ENCODE measurements at places on chromosomes 6 and 20.

GRCh38 chr6:22801831-22802230, 232.5 kb downstream of the HDGFL1 start:
- DNase-seq = no peak

DNA sequence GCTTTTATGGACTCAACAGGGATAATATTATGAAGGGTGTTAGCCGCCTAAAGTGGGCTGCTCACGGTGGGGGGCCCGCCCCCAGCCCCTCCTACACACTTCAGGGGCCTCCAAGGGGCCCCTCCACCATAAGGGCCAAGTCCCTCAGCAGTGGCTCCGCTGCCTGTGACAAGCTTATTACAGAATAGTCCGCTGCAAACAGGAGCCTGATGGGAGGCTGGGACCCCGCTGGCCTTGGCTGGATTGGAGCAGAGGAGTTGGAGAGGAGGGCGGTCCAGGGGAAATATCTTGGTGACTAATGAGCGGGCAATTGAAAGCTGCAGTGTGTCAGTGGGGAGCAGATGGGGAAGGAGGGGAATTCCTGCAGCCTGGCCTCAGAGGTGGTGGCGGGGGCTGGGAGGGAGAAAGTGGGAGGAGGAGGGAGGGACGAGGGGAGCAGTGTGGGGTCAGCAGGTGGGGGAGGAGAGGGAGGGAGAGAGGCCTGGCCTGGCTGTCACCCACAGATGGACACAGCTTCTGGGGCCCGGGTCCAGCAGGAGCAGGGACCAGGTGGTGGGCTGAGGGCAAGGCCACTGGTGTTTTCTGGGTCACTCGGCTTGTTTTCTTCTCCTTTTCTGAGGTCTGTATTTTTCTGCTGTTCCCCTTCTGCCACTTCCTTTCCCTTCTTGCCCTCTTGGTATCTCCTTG, 57.6 kb upstream of the FOXP4 start:
- peak; percentile 61 for DNase-seq

DNA sequence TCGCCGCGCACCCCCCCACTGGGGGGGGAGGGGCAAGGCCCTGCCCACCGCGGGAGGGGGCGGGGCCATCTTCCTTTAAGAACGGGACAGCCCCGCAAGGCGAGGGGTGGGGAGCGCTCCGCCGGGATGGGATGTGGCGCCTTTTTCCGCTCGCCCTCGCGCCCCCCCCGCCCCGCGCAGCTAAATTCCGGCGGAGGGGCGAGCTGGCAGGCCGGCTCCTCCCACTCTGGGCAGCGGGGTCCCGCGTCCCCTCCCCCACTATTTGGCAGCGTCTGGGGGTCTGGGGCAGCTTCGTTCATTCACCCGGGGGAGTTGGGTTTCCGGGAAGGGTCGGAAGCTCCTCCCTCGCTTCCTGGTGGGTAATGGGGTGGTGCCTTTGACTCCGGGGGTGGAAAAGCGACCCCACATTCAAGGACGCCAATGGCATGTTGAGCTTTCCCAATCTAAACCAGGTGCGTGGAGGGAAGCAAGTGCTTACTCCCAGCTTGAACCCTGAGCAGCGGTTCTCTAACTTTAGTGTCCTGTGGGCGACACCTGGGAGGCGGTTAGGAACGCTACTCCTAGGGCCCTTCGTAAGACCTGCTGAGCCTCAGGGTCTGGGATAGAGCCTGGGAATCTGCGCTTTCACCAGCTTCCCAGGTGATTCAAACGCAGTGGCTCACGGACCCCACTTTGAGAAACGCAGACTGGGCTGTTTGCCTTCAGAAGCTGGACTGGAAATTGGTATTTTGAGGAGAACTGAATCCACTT, 927 bp downstream of the ASXL1 start:
- DNase-seq = no peak

DNA sequence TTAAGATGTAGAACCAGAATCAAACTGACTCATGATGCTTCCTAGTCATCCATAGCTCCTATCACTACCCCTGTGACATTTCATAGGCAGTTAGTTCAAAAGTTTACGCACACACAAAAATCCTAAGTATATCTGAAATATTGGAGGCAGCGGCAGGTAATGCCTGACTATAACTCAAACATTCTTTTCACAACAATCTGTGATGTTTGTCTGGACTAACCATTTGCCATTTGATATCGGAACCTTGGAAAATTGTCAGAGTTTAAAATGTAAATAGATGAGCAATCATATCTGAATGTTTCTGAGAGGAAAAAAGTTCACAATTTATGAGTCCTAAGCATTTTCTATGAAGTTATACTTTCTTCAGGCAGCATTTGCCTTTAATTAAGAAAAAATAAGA, 1078.2 kb downstream of the EPHA7 start:
- DNase-seq = no peak

GRCh38 chr20:49549801-49550551, 18.0 kb downstream of the PTGIS start:
- DNase-seq = no peak

GRCh38 chr6:11346516-11346915, 114.0 kb upstream of the NEDD9 start:
- DNase-seq = no peak

GRCh38 chr20:44649126-44649525, 2.4 kb downstream of the ADA start:
- no peak for DNase-seq

DNA sequence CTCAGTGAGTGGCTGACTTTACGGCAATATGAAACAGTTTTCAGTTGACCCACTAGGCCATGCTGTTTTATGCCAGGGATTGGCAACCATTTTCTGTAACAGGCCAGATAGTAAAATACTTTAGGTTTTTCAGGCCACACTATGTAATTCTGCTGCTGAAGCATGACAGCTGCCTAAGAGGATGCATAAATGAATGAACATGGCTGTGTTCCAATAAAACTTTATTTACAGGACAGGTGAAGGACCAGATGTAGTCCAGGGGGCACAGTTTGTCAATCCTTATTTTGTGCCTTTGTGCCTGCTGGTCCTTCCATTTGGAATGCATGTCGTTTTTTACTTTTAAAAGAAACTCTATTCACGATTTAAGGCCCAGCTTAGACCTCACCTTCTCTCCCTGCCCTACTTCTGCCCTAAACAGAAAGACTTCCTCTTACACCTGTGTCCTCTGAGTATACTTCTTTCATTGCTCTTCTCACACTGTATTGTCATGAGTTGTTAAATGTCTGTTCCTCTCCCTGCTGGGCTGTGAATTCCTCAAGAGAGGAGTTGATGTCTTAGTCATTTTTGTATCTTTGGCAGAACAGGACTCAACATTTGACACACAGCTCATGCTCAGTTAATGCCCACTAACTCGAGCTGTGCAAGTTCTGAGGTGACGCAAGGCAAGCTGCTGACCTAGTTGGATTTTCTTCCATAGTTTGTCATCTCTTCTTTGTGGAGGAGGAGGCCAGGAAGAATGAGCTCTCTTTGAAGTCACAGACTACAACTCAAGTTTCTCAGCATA, 90.1 kb upstream of the MAP7 start:
- DNase-seq = peak; percentile 76

GRCh38 chr6:157216570-157216969, 106.7 kb downstream of the TMEM242 start:
- DNase-seq = no peak

DNA sequence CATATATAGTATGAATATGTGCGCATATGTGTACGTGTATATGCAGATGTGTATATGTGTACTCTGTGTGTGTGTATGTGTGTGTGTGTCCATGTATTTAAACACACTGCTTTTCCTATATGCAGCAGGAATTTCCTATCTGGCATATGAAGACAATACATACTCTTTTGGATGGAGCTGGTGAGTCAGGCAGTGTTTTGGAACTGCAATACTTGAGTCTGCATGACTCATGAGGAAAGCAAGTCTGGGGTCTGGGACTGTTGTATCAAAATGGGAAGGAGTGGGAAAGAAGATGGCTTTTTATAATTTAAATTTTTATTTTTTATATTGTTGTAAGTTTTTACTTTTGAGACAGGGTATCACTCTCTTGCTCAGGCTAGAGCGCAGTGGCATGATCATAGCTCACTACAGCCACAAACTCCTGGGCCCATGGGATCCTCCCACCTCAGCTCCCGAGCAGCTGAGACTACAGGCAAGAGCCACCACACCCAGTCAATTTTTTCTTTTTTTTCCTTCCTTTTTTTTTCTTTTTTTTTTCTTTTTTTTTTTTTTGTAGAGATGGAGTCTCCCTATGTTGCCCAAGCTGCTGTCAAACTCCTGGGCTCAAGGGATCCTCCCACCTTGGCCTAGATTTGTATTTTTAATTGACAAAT, 72.2 kb downstream of the ATXN1 start:
- DNase-seq = peak; percentile 71

GRCh38 chr6:140847262-140847645, 1285.5 kb upstream of the GJE1 start:
- no peak for DNase-seq

DNA sequence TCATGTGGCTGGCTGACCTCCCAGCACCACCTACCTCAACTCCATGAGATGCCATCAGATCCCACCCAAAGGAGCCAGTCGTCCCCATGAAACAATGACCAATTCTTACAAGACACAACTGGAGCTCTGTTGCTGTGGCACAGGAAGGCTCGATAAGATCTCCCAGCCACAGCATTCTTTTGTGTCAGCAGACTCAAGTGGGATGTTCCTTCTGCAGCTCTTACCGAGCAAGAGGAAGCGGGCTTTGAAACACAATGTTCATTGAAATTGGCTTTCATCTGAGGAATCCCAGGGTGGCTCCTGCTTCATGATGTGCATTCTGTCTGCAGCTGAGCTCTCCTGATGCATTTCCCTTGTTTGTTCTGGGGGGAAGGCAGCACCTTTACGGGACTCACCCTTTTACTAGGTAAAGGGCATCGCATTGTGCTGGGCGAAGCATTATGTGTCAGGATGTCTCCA, 222.0 kb upstream of the SGK1 start:
- no peak for DNase-seq

DNA sequence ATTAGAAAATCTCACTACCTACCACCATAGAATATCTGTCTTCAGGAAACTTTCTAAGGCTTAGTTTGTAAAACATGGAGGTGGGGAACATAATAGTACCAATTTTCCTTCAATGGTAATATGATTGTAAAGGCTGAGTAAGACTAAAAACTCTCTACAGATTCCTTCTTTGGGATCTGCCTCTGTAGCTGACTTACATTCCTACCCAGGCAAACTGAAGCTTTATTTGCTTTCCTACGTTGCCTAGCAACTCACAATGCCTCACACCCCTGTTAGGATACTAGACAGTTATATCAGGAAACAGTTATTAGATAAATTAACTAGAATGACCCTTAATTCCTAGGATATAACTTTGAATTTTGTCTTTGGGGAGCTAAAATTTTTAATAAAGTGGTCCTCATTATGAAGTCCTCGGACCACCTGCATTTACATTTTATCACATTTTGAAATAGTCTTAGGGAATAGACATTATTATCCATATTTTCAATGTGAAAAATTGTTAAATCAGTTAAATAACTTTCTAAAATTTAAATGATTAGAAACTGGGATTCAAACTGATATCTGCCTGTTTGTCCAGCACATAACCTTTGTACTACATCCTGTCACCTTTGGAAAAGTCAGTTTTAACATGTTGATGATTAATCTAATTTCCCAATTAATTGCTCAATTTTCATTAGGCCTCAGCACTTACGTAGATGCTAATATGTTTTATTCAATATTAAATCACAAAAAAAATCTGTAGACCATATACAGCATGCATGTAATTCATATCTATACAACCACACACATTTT, 591.4 kb downstream of the RNF144B start:
- DNase-seq = no peak

GRCh38 chr6:167949121-167949684, 48.3 kb upstream of the KIF25 start:
- no peak for DNase-seq

DNA sequence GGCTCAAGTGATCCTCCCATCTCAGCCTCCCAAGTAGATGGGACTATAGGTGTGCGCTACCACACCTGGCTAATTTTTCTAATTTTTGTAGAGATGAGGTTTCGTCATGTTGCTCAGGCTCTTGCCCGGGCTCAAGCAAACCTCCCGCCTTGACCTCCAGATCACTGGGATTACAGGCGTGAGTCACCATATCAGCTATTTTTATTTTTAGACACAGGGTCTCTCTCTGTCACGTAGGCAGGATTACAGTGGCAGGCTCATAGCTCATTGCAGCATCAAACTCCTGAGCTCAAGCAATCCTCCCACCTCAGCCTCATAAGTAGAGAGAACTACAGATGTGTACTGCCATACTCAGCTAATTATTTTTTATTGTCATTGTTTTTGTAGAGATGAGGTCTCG, 41.7 kb downstream of the SLC23A2 start:
- no peak for DNase-seq

DNA sequence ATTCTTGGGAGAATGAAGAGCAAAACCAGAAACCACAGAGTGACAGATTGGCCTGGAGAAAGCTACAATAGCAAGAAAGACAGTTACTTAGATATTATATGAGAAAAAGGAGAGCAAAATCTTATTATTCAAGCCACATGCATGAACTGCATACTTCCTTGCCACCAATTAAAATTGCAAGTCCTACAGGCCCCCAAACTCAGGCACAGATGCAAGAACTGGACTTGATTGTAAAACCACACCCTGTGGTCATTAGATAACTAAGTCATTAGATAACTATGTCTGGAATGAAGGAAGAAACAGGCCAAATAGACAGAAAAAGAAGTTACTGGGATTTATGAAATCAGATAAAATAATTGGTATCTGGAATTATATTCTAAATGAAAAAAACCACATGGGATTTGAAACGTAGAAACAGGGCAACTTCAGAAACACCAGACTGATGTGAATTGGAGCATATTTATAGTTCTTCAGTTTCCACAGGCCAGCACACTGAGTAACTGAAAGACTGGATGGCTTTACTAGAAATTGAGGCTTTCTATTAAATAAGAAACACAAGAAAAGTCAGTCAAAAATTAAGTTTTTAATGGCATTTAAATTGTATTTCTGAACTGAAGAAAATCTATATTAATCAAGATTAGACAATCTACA, 49.4 kb upstream of the CARMIL1 start:
- no peak for DNase-seq

DNA sequence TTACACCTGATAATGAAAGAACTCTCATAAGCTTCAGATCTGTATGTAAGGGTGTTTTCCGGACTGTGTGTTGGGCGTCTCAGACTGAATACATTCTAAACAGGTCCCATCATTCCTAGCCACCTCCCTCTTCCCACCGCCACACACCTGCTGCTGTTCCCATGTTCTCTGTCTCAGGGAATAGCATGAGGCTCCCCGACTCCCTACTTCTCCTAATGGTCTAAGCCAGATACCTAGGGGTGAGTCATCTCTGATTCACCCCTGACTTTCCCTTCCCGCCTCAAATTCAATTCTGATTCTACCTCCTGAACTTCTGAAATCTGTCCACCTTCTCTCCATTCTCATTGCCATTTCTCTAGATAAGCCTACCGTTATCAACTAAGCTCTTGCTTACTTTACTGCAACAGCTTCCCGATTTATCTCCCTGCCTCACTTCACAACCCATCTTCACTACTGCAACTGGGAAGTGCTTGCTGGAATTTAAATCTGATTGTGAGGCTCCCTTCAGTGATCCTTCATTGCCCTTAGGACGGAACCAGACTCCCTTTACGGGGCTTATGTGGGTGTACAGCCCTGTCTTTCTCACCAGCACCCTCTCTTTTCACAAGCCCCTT, 1.6 kb downstream of the TMEM14A start:
- DNase-seq = no peak

- DNase-seq = no peak
These were observed 242.5 kb upstream of the ZFP64 start for GRCh38 chr20:52434041-52434425.
